ENCODE measurements at places on chromosomes 4 and X.

- no peak for DNase-seq
Observed at GRCh38 chr4:148065075-148065474, 333.2 kb downstream of the ARHGAP10 start.

GRCh38 chr4:63757929-63758328 is 651.3 kb downstream of the TECRL start:
- DNase-seq, result no peak

DNA sequence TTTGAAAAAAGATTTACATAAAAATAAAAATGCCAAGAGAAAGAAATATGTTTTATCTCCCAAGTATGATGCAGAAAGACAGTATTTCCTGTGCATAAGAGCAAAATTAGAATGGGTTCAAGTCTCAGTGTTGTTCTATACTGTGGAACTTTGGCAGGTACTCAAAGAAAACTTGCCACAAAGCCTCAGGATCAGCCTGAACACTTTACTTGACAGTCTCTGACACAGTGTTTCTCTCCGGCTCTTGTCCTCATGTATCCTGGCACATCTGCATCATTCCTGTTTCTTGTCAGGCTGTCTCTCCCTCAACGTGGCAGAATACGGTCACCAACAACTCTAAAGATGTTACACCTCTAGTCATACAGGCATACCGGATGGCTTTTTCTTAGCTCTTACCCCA is 273.7 kb downstream of the ARHGAP24 start:
- DNase-seq, result no peak

DNA sequence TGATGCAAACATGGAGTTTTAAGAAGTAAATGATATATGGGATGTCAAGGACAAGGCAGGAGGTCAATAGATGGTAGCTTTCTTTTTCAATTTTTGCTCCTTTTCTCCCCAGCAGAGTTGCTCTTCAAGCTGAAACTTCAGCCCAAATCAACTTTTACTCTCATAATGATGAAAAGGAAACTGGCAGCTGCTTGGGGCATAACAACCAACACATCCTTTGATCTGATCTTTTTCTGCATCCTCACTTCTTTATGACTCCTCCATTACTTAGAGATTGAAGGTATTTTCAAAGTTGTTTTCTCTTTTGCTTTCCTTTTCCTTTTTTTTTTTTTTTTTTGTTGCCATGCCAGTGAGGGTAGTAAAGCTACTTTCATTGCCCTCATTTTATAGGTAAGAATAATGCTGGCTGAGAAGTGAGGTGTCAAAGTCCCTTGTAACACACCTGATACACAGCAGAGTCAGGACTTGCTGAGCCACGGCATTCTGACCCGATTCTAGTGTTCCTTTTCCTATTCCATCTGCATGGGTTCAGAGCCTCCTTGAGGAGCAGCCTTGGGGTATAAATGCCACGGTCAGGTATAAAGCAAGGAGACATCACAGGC is 26.9 kb downstream of the SLC2A9 start:
- no peak for DNase-seq

DNA sequence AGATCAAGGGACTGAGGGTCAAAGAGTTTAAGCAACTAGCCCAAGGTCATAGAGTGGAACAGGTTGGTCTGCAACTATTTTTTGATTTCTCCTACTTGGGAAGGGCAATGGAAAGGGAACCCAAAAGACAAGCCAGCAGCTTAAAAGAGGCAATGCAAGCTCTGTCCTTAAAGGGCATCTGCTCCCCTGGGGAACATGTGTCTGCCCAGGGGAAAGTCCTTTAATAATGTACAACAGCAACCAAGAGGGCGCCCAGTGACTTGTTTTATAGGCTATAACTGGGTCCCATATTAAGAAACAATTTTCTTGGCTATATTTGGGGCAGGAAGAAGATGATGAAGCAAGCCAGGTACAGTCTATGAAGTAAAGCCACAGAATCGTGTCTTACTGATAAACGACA is 54.7 kb upstream of the RBM47 start:
- no peak for DNase-seq

DNA sequence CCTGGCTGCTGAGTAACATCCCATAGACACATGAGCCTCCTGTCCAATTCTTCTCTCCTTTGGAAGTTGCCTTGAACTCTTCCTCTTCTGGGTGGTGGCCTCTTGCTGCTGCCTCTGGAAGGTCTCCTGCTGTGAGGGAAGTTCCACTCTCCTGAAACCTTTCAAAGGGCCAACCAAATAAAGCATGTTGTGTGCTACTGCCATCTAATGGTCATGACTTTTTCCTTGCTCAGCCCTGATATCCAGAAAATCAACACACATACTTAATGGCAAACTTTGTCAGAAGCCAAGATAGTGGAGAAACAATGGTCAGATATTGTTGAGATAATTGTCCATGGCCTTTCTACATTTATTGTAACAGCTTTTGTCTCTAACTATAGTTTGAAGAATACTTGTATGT is 19.1 kb upstream of the ZXDA start:
- no peak for DNase-seq

DNA sequence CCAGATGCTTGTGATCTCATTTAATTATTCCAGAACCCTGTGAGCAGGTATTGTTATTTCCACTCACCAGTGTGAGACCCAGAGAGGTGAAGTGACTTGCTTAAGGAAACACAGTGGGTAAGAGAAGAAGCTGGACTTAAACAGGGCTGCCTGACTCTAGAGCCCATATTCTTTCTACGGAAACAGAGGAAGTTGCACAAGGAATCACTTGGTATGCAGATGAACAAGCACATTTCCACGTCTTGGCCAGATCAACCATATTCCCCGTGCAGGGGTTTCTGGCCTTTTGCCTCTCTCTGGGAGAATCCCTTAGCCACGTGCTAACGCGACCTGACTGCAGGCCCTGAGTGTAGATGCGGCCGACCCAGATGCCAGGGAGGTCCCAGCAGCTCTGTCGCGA is 195.5 kb upstream of the ATP6AP2 start:
- no peak for DNase-seq

DNA sequence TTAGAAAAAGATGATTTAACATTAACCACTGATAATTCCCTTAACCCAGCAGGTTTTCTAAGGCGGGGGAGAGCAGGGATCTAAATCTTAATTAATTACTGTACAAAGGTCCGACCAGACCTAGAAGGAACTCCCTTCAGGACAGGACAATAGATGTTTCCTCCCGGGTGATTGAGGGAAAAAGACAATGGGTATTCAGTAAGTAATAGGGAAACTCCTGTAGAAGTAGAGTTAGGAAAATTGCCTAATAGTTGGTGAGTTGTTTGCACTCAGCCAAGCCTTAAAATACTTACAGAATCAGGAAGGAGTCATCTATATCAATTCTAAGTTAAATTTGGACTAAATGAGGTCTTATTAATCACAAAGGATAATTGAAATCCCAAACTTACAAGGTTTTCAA is 5.8 kb upstream of the SRD5A3 start:
- DNase-seq, result no peak
